ENCODE measurements at places on chromosomes 7 and 10. TPM values are rescaled to one million over a fixed set of nuclear protein-coding genes. Genes with fewer than 3 reads are reported as not detected.

MYL7 gene
- total RNA-seq: 3.6 TPM

DRGX gene
- not detected for total RNA-seq

NRG3 gene
- total RNA-seq: 0.22 TPM

AKR1D1 gene
- not detected for total RNA-seq

WDR11 gene
- 65.6 TPM for total RNA-seq

CHN2 gene
- 25.5 TPM for total RNA-seq

HELLS gene
- 15.7 TPM for total RNA-seq

RADIL gene
- total RNA-seq: not detected

GBX1 gene
- total RNA-seq: not detected

IL15RA gene
- total RNA-seq: not detected

All from placental epithelial cell (primary cell).